ENCODE measurements at places on chromosomes 11 and 22.

- no peak for DNase-seq
These were observed 731.1 kb upstream of the LUZP2 start for GRCh38 chr11:23765682-23766252.

DNA sequence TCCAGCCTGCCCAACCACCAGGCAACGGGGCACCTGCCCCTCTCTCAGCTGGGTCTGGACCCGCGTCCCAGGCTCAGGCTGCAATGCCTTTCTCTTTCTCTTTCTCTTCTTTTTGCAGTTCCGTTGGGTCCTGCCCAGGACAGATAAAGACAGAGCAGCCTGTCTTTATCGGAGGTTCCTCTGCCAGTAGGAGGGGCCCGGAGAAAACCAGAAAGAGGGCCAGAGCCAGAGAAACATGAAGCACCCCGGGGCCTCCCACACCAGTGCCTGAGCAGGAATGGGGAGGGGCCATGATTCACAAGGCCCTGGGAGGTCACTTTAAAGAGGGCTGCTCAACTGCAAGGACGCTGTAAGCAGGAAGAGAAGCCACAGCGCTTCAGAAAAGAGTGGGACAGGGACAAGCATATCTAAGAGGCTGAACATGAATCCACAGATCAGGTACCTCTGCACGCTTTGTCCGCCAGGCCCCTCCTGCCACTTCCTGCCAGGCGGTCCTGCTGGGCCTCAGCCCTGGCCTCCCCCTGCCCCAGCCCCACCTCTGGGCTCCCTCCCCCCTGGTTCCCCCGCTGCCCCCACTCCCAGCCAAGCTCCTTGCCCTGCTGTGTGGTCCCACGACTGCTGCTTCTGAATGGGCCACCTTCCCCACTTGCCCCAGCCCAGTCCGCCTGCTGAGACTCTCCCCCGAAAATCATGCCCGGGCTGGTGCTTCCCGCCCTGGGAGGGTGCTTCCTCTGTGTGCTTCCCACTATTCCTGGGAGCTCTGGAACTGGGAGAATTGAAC lies at the start of gene APOBEC3C:
APOBEC3C (plus strand) TSS at position 316 of the 781 bp plus-strand sequence; CDS start at position 422, 106 bp downstream.
- DNase-seq = peak; percentile 58

DNA sequence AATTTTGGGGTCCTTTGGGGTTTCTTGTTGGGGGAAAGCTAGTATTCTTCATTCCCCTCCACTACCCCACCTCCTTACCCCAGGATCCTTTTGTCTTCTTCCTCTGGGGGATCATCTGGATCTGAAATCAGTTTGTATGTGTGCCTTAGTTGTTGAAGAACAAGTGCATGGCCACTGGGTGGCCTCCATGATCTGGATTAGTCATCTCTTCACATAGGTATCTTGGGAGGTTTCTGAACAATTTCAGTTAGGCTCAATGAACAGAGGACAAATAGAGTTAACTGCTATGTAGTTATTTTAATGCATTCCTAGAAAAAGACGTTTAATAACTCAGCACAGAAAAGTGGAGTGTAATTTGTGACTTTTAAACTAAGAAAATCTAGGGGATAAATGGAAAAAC lies 7.1 kb upstream of the VWA5A start:
- no peak for DNase-seq

DNA sequence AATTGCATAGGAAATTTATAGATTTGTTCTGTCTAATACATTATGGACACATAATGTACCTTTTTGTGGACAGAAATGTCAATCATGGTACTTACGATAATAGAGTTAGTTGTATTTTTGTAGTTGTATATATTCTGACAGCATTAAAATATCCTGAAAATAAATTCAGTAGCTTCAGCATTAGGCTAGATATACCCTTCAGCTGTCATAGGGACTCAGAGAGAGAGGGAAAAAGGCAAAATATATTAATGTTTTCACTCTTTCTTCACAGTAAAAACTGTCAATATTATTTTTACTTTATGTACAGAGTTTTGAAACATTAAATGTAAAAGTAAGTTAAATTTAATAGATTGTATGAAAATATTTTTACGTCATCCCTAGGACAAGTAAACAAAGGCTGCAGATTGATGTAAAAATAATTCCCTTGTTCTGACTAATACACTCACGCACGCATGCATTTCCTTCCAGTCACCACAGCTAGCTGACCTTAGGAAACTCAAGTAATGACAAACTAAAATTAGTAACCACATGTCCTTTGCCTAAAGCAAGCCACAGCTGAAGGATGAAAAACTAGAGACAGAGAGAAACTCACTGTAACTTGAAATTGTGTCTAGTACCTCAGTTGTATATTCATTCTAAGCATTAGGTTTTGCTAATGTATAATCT lies 104.7 kb upstream of the CARD18 start:
- DNase-seq = peak; percentile 69

DNA sequence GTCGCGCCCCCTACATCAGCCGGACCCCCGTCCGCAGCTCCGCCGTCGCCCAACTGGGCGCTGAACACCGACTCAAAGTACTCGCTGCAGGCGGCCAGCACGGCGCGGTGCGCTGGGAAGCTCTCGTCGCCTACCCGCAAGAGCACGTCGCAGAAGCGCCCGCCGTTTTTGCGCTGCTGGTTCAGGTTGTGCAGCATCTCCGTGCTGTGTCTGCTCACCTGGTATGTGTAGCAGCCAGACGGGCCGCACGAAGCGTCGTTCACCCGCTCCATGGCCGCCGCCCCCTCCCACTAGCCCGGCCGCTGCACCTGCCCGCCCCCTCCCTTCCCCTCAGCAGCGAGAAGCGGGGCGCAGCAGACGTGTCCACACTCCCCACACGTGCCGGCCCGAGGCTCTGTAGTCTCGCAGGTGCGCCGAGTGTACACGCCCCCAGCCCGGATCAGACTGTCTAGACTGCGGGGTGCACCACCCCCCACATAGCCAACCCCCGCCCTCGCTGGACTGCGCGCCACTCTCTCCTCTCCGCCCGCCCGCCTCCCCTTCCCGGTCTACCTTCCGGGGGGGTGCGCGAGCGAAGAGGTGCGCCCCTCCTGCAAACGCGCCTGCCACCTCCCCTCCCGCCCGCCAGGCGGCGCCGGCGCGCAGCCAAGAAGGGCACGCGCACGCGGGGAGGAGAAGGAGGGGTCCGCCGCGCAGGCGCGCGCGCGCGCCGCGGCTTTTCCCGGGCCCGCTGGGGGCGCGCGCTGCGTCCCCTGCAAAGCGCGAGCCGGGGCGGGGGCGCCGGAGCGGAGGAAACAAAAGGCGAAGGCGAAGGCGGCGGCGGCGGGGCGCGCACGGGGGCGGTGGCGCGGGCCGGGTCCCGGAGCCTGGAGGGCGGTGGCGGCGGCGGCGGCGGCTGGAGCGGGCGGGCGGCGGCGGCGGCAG lies 553 bp downstream of the PATZ1 start:
- peak; percentile 73 for DNase-seq

- DNase-seq = no peak
These were observed 555.7 kb upstream of the CADM1 start for GRCh38 chr11:116059919-116060318.

DNA sequence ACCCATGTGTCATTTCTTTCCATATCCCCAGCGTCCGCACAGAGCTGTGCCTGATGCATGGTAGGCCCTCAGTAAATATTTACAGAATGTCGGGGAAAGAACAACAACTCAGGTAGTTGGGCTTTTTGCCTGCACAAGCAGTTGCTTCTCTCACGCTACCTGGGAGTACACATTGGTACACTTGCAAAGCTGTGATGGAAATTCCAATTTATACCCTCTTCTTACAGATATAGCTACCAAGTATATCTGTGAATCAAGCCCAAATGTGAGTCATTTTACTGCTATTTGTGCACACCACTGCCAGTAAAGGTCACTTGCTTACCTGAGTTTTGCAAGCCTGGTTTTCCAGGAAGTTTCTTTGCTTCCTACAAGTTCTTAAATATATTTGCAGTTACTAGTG lies 333.0 kb upstream of the NARS2 start:
- DNase-seq = no peak

- no peak for DNase-seq
These were observed 3.3 kb upstream of the TPP1 start for GRCh38 chr11:6622261-6623171.

GRCh38 chr22:42947211-42947990 lies 67.5 kb downstream of the PACSIN2 start:
- DNase-seq = no peak

DNA sequence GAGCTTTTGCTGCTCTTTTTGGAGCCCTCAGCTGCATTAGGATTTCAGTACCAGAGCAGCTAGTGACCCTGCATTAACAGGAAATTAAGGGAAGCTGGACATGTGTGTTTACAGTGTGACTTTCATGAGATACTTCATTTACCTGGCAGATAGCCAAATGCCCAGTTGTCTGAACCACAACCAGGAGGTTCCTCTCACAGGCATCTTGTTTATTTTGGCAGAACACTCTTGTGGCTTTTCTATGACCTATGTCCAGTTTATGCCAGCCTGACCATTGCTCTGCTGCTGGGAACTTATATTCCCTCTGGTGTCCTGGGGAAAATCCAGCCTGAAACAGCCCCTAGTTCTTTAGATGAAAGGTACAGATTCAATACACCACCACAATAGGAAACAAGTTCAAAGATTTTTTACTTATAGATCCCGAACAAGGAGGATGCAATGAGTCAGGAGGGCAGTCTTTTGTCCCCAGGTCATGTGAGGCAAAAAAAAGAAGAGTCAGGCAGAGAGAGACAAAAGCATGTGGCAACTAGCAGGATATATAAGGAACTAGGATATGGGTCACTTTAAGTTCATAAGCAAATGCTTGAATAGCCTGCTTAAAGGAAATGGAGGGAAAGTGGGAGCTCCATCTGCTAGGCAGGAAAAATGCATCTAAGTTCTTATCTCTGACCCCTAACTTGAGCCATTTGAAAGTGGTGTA lies 379.3 kb downstream of the INSC start:
- no peak for DNase-seq

DNA sequence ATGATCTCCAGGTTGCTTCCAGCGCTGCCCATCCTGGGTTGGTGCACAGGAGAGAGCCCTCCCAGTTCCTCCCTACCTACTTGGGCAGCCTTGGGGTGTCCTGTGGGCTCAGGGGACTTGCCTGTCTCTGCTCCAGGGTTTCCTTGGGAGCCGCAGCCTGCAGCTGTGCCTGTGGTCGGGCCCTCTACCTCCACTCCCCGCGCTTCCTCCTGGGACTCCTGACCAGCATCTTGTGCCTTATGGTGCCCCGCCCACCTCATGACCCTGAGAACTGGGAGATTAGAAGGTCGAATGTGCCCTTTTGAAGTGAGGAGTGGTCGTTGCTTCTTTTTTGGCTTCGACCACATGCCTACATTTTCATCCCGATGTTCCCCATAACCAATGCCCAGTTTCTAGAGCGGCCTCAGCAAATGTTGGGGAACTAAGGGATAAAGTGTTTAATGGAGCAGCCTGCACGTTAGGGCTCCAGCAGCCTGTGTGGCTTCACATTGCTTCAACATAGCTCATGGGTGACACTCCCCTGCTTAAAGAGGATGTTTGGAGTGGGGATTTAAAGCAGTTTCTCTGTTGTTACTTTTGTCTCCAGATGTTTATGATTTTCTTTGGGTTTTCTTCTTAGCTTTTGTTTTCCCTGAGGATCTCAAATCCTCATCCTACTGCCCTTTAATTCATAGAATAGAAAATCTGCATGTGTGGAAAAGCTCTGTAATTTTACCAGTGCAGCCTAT lies 248.8 kb downstream of the TBC1D22A start:
- DNase-seq = peak; percentile 9

DNA sequence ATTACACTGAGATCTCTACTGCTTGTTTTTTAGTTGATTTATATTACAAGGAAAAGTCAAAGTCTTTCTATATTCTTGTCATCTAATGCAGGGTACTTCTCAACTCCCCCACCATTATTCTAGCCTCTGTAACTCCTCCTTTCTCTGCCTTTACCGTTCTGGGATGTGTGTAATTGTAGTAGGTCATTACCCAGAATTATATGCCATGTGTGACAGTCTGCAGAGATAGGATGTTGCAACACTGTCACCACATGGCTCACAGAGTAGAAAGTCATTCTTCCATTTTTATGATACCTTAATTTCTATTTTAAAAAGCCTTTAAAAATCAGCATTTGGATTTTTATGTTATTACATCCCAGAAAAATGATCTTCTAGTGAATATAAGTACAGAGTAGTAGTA lies 32.7 kb downstream of the ZNF143 start:
- DNase-seq = no peak

DNA sequence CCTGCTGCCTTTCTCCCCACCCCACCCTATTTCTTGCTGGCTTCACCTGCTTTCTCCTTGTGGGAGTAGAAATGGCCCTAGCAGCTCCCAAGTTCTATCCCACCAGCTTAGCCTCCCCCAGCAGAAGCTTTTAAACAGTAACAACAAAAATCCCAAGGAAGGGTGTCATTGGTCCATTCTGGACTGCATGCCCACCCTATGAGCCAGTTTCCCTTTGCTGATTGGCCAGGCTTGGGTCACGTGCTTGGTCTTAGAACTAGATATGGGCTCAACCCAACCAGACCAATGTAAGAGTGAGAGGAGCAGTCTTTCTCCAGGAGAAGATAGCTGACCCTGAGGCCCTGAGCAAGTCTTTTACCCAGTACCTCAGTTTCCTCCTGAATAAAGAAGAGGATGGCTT lies 2.3 kb downstream of the MTFP1 start:
- no peak for DNase-seq

DNA sequence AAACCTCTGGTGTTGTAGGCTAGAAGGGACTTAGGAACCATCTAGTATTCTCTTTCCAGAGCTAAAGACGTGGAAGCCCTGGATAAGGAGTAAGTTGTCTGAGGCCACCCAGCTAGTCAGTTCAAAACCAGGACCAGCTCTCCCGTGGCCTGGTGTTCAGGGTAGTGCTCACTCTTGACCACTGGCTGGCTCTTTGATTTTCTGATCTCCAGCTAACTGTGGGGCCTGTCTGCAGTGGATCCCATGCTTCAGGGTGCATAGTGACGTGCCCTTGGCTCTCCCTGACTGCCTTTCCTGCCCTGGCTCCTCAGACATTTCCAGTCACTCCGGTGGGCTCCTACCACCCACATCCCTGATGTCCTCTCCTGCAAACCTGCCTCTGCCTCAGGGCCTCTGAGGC lies 1.3 kb downstream of the CLMP start:
- no peak for DNase-seq

DNA sequence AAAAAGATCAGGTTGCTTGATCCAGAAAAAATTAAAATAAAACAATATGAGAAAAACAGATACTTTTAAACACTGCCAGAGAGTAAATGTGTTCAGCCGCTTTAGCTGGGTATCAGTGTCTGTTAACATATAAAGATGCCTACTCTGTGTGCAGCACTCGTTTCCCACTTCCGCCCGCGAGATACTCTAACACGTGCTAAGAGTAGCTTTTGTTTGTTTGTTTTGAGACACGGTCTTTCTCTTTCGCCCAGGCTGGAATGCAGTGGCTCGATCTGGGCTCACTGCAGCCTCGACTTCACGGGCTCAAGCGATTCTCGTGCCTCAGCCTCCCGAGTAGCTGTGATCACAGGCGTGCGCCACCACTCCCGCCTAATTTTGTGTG lies 531 bp upstream of the MEN1 start:
- no peak for DNase-seq
